Stimulated activated CD8-positive, alpha-beta memory T cell treated with anti-CD3 and anti-CD28 coated beads, Interleukin-15, amount 100 ng/mL, for 48 hours (primary cell): ENCODE measurements at places on chromosomes 5 and 9.

DNA sequence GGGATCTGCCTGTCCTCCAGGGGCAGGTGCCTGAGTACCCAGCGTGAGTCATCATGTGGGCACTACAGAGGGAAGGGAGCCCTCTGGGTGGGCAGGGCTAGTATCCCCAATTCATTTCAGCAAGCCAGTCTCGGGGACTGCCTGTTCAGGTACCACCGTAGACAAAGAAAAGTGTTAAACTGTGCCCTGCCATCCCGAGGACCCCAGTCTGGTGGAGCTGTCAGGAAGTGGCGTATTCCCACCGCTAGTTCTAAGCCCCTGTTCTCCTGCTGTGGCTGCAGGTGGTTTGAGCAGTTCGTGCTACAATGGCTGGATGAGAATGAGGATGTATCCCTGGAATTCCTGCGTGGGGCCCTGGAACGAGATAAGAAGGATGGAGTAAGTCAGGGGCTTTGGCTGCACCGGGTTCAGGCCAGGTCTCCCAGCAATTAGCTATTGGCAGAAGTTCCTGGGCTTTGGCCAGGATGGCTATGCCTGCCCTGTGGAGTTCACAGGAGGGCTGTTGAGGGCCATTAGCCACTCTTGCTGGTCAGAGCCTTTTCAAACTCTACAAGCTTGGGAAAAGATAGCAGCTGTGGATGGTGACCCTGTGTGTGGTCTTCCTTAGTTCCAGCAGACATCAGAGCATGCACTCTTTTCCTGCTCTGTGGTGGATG is 93.2 kb upstream of the RUSC2 start:
- no peak for DNase-seq

DNA sequence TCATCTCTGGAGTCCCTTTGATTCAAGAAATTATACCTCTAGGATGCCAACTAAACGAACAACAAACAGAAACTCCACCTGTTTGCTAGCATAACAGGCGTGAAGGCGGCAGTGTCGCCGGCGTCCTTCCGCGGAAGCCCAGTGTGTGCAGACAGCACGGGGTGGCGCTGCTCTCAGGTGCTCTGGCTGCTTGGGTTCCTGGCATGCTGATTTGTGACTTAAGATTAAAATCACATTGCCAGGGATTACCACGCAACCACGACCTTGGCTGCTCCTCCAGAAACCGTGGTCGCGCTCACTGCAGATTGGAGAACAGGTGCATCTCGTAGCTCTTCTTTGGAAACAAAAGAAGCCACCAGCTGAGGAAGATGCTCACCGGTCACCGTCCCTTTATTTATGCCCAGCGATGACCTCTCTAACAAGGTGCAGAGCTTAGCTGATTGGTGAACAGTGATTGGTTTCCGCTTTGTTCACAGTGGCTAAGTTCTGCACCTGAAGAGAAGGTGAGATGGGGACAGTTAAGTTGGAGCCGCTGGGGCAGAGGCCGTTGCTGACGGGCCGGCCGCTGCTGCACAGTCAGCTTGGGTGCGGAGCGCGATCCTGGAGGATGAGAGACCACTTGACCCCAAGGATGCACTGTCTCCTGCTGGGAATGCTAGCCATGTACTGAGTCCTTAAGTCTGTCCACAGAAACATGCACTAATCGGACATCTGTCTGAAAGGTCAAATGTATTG is 232.3 kb downstream of the FANCC start:
- DNase-seq = no peak

- DNase-seq = no peak
Measured at GRCh38 chr9:6961845-6962522, 204.2 kb downstream of the KDM4C start.

DNA sequence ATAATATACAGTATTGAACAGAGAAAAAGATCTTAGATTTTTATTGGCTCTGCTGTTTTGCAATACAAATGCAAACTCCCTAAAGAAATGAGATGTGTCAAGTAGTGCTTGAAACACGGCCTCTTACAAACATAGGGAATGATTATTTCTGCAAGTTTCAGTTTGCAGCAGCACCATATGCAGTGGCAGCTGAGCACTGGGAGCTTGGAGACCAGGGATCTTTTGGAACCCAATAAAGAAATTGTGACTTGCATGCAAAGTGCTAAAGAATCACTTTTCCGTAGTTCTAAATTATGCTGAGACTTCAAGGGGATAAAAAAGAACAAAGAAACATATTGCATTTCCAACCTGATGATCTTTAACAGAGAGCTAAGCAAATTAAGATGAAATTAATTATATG is 674.6 kb upstream of the ZNF608 start:
- DNase-seq = no peak

DNA sequence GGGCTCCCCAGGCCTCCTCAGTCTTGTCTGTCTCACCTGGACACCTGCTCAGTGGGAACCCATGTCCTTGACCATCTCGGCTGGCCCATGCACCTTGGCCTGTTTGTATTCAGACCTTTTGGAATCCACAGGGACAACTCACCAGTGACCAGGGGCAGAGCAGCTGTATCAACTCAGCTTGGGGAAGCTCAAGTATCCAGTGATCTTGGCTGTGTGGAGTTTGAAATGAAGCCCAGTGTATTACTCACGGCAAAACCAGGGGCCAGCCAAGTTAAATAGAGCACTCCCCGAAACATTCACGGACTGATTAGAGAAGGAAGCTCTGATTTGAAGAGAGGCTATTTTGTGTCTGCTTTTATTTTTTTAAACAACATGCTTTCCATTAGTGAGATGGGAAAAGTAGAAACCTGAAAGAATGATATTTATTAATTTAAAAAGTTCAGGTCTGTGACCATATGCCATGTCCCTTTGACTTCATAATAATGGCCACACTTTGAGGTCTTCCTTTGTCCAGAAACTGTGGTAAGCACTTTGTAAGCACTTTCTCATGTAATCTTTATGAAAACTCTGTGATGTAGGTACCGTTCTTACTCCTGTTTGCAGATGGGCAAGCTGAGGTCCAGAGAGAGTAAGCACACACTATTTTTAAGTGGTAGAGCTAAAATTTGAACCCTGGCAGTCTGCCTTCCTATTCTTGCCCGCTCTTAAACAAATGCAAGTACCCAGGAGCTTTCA is 656.5 kb downstream of the BNC2 start:
- DNase-seq = no peak

DNA sequence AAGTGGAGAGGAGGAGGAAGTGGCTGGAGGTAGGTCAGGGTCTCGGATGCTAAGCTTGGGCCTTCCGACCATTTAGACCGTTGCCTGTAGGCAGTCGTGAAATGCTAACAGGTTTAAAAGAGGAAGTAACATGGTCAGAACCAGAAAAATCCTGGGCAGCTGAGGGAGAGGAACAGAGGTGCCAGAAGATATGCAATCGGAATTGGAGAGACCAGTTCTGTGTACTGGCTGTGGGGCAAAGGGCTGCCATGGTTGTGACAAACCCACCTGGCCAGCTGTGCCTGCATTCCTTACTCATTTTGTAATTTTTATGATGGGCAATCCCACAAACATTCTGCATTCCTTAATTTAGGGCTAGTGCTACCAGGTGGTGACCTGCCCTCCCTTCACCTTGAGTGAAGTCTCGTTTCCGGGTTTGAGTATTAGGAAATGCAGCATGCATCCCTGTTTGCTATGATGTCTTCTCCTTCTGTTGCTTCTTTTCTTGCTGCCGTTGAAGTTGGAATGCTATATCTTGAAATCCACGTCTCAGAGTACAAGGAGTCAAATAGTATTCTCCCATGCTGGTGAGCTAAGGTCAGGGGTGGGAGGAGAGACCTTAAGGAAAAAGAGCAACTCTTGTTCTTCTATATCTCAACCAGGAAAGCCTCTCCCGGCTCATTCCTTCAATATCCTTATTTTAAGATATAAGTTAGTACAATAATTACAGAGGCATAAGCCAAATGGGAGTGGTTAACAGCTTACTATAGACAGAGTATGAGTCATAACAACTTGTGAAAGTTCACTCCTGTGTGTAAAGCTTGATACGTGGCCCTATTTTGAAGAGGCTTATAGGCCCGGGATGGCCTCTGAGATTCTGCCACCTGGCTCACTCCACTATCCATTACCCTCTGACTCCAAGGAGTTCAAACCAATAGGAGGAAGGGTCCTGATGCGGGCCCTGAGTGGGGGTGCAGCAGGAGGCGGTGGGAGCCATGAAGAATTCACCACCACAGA is 37.0 kb downstream of the B4GALT1 start:
- DNase-seq = no peak

DNA sequence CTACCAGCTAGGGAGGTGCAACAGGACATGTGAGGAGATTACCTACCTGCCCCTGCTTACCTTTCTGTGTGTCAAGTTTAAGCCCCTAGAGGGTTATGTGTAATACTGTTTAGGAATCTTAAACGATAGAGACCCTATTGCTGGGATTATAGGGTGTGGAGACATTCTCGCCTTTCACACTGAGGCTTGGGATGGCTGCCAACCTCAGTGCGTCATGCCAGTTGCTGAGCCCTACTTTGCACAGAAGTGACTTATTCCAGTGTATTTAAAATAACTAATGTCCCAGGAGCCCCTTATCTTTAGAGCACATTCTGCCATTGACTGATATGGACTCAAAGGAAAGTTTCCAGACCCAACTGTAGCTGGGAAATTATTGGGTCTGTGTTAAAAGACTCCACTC is 76.6 kb upstream of the XPA start:
- no peak for DNase-seq

DNA sequence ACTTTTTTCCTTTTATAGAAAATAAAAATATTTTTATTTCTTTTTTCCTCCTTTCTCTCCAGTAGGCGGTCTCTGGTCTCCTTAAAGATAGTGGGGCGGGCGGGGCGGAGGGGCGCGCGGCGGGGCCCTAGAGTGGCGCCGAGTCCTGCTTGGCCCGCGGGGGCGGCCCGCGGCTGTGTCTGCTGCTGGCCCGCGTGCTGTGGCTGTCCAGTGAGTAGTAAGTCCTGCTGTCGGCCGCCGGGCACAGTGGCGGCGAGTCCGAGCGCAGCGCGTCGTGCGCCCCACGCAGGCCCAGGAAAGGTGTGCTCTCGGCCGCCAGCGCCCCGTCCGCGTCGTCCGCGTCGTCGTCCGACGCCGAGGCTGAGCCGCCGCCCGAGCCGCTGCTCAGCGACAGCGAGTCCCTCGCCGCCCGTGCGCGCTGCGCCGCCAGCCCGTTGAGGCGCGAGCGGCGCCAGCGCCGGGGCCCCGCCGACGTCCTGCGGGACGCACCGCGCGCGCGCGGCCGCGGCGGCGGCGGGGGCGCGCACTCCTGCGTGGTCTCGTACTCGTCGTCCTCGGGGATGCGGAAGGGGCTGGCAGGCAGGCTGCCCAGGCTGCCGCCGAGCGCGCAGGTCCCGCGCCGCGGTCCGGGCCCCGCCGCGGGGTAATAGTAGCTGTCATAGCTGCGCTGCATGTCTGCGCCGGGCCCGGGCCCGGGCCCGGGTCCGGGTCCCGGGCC is 52.3 kb downstream of the PSD2 start:
- DNase-seq = peak; percentile 63

- DNase-seq = no peak
Measured at GRCh38 chr5:166679331-166679730, 1612.1 kb upstream of the WWC1 start.

DNA sequence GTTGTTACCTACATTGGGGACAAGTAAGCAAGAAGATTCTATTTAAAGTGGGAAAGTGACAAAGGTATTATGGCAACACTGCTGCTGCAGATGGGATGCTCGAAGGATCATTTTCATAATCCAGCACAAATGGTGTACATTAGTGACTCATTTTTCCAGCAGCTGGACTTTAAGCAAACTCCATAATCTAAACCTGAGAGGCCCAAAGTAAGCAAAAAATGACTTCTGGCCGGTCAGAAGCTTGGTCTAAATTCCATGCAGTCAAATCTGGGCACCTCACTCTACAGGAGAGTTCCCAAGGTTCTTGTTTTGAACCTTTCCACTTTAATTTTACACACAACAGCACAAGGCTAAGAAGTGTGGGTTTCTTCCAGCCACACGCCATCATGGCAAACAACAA is 43.6 kb upstream of the TRAF1 start:
- no peak for DNase-seq

- no peak for DNase-seq
Measured at GRCh38 chr5:177087398-177088005, 787 bp downstream of the FGFR4 start.

DNA sequence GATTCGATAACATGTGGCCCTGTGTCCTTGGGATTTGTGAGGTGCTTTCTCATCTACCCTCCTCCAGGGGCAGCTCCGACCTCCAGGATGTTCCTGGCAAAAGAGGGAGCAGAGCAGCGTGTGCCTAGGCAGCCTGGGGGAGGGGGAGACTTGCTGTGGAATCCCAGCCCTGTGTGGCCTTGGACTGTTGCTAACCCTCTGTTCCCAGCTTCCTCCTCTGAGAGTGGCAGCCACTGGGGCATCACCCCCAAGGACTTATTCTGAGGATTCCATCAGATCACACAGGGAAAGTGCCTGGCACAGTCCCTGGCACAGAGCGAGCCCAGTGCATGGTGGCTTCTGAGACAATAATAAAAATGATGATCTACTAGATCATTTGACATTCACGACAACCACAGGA is 265.1 kb upstream of the MVB12B start:
- DNase-seq = no peak

DNA sequence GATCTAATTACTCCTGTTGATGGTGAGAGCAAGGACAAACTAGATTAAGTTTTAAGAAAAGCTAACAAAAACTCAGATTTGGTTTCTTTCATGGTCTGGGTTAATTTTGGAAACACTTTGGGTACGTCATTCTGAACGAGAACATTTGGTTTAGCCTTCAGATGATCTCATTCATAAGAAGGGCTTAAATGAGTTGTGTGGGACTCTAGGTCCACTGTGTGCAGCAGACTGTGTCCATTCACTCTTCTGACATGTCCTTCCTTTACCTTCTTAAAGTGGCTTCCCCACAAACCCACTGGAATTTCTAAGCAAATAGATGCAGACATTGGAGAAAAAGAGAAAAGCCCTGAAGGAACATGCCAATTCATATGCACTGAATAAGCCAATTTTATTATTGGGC is 96.8 kb downstream of the FBXO4 start:
- no peak for DNase-seq

- DNase-seq = no peak
Measured at GRCh38 chr9:68509689-68510088, 31.0 kb downstream of the TMEM252 start.

- no peak for DNase-seq
Measured at GRCh38 chr5:179268966-179269693, 76.1 kb downstream of the ADAMTS2 start.

GRCh38 chr5:135153661-135154060 is 119.6 kb upstream of the PITX1 start:
- DNase-seq = no peak

DNA sequence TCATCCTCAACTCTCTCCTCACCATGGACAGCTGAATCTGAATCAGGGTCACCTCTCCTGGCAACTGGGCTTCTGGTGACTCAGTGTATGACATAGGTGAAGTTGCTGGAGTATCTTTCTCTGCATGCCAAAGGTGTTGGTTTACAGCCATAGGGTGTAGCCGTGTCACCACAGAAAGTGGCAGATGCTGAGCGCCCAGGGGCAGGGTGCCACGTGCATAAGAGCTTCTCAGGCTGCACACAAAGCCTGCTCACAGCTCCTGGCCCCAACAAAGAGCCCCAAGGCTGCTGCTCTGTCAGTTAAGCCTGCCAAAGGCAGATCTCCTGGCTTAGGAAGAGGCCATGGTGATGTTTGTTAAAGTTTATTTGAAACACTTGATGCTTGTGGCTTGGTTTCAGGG is 297.7 kb upstream of the WWC1 start:
- no peak for DNase-seq

GRCh38 chr9:93332317-93332716 is 119.2 kb upstream of the FAM120A start:
- no peak for DNase-seq
